ENCODE measurements at places on chromosomes 5 and 9. TPM values are rescaled to one million over a fixed set of nuclear protein-coding genes. Genes with fewer than 3 reads are reported as not detected.

GRCh38 chr9:445033-445432 is 230.4 kb downstream of the DOCK8 start:
- DNase-seq: no peak

GRCh38 chr5:128506643-128507042 is 31.4 kb downstream of the FBN2 start:
- DNase-seq: no peak

The SCGB3A2 gene
- 36.1 TPM for total RNA-seq

The FOXI1 gene
- not detected for total RNA-seq

The SARDH gene
- total RNA-seq: 10.4 TPM

The ADAMTSL2 gene
- total RNA-seq: 1.1 TPM

GRCh38 chr5:55720188-55720703 is 8.1 kb upstream of the SLC38A9 start:
- DNase-seq: no peak

- DNase-seq: no peak
Measured at GRCh38 chr5:14753292-14753691, 88.8 kb downstream of the OTULIN start.

The SYNPO gene
- total RNA-seq: 3.0 TPM

The SLIT3 gene
- 0.59 TPM for total RNA-seq

DNA sequence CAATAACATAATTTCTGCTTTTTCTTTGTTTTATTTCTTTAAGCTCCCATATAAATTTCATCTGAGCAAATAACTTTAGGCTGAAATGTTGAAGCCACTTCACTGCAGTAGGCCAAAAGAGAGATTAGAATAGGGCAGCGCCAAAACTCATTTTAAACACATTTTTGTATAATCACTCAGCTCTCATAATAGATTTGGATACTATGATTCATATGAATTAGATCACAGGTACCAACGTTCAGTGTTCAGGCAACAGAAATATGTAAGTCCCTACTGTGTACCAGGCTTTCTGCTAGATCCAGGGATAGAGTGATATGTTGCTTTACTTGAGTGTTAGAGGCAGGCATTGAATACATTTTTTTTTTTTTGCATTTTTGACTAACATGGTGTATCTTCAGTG is 370.5 kb downstream of the PTPRD start:
- no peak for DNase-seq

DNA sequence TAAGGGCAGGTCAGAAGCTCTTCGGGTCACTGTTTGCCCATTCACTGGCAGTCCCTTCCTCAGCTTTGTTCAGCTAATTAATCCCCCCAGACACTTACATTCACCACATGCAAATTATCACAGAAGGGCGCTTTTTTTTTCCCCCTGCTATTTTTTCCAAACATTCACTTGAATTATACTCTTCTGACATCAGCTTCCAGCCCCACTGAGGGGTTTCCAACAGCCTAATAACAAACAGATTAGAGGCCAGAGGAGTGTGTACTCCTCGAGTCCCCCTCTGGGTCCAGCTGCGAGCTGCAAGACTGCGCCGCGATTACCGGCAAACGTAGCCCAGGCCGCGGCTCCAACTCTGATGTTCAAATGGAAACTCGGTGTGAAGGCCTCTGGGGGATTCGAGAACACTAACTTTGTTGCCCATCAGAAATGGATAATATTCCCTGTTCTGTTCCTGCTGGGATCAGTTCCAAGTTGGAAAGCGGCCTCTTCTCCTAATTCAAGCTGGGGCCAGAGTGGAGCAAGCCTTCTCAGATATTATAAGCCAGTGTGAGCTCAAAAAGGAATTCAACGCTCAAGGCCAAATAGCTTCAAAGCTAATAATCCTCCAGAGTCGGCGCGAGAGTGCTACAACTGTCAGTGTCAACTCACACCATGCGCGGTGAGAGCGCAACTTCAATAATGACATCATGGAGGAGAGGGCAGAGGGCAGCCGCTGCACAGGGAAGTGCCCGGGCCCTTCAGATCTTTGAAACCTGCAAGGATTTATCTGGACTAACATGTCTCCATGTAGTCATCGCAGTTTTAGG is 560.8 kb downstream of the BNC2 start:
- DNase-seq: no peak

The RNF183 gene
- not detected for total RNA-seq

DNA sequence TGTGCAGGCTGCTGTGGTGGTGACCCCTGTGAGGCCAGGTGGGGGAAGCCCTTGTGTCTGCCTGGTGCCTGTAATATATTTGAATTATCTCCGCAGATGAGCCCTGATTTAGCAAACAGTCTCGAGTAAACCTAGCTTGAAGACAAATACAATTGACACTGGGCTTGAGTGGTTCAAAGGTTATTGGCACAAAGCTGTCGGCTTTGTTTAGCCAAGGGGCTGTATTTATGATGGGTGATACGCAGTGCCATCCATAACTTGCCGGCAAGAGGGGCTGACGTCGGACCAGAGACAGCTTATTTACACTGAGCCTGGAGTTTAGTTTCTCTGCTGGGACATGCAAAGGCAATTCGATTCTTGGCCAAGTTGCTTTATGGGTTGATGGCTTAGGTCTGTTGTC is 20.0 kb upstream of the PITX1 start:
- DNase-seq: no peak

The CNTNAP3 gene
- total RNA-seq: 8.3 TPM

GRCh38 chr5:66876266-66876807 is 280.1 kb downstream of the MAST4 start:
- DNase-seq: no peak

DNA sequence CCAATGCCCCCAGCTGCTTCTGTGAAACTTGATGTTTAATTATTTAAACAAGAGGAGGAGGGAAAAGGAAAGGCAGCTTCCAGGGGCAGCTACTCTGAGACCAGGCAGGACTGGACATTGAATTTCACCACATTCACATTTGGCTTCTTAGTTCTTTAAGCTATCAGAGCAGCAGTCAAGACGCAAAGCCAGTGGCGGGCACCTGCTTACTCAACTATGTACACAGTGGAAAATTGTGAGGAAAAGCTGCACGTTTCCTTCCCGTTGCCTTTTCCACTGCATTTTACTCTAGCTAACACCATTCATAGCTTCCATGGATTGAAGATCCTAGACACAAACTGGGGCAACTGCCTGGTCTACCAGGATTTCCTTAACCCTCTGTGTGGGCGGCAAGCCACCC is 200.3 kb downstream of the ERCC6L2 start:
- no peak for DNase-seq

DNA sequence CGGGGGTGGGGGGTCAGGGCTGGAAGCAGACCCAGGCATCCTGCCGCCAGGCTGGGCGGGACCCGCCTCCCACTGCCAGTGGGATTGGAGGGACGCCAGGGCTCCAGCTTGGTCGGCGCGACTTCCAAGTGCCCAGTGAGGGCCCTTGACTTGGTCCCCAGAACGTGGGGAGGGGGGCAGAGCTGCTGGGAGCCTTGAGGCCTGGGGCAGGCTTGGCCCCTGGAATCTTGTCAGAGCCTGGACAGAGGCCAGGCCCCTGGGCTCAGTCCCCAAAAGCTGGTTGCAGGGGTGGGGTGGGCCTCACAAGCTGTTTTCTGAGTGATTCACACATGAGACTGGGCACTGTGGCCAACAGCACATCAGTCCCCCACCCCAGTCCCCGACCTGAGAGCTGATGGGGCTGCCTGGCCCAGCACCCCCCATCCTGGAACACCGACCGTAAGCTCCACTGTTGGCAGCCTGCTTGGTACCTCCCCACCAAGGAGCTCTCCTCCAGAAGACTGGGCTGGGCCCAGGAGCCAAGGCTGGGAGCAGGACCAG is 526 bp downstream of the CLIC3 start:
- DNase-seq: no peak

The JADE2 gene
- total RNA-seq: 40.8 TPM

DNA sequence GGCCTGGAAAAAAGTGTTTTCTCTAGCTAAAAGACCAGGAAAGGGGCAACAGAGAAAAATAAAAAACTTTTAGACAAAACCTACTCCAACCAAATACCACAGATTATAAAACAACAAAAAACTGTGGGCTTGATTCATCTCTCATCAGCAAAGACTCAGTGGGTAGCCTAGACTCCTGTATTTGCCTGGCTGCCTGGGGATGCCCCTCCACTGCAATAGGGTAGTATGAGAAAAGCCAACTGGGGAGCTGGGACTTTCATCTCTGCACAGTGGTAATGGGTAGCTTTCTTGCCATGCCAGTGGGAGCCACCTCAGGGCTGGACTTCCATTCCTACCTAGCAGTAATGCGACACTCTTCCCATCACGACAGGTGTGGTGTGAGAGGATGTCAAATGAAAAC is 7.5 kb downstream of the ZNF484 start:
- no peak for DNase-seq

- no peak for DNase-seq
Measured at GRCh38 chr5:102796498-102796897, 41.4 kb downstream of the PAM start.

The PCA3 gene
- not detected for total RNA-seq

The PCDHGC3 gene
- total RNA-seq: 13.3 TPM

DNA sequence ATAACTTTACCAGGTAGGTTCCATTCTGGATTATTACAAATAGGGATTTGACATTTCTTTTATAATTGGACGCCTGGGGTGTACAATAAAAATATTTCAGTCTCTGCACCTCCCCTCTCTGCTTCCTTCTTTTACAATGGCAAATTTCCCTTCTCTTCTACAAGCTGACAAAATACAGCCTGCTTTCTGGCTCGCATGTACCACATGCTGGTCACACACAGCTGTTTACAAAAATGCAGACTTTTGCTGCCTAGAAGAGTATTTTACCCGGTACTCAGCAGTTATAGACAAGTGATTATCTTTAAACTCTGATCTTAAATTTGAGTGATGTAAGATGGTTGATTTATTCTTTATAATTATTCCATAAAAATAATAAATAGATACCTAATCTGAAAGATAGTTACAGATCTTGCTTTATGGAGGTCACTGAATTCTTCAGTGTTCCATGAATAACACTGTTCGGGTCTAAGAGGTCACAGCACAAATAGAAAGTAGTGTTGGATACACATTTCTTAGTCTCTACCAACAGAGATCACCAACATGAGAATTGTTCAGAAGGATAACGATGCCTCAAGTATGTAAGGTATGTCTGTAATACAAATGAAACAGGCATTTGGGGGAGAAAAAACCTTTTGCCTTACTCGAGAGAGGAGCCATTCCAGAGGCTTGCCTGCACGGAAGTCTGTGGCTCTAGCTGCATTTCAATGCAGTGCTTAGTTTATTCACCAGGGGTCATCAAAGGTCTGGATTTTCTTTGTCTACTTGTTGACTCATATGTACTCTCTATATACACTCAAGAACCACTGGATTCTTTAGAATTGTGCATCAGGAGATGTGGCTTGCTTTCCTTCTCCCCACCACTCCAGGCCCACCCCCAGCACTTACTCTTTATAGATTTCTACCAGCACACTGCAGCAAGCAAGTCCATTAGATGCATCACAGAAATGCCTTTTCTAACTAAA is 206.6 kb upstream of the RFX3 start:
- peak; percentile 84 for DNase-seq

- DNase-seq: peak; percentile 87
Measured at GRCh38 chr5:99010294-99010693, 81.5 kb upstream of the CHD1 start.

GRCh38 chr9:134406366-134407120 is 80.3 kb downstream of the RXRA start:
- DNase-seq: no peak

- peak; percentile 61 for DNase-seq
Measured at GRCh38 chr5:132437604-132438266, 52.8 kb downstream of the IRF1 start.

DNA sequence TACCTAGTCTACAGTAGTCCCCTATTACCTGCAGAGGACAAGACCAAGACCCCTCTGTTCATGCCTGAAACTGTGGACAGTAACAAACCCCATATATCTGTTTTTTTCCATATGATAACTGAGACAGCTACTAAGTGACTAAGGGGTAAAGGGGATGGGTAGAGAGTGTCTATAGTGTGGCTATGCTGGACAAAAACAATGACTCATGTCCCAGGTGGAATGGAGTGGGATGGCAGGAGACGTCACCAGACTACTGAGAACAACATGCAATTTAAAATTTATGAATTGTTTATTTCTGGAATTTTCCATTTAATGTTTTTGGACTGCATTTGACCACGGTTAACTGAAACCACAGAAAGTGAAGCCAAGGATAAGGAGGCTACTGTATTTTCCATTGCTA is 171.8 kb downstream of the AGTPBP1 start:
- no peak for DNase-seq

- DNase-seq: no peak
Measured at GRCh38 chr5:69517763-69518212, 25.2 kb downstream of the OCLN start.

DNA sequence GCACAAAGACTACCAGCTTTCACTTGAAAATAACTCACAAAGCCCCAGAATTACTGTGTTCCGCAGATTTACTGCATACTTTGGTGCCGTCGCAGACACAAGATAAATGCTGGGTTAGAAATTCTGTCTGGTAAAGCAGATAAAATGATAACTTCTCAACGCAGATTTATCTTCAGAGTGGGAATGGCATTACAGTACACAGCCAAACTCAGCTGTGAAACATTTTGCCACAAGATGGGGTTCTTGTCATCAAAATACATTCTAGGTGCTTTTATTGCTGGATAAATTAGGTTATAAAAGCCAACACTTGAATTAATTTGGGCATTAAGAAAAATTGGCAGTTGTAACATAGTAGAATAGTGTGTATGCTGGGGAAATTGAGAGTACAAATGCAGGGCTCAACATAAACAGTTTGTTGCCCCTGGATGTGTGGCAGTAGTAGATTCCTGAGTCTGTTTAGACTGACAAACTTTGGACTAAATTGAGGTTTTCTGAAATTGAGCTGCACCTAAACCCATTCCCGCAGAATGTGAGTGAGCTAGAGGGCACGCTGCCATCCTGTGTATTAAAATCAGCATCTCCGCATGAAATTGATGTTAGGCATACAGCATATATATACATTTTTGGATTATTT is 61.1 kb downstream of the LMNB1 start:
- DNase-seq: no peak

DNA sequence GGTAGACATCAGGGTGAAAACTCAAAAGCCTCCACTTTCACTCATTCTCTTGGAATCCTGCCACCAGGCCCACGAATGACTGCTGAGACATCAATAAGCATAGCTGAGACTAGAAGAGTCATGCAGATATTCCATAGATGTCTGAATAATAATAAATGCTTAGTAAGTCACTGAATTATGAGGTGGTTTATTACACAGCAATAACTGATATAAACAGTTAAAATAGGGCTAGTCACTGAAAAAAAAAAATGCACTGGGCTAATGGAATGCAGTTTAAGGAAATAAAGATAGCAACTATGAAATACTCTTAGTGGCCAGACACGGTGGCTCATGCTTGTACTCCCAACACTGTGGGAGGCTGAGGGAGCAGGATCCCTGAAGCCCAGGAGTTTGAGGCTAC is 262.8 kb upstream of the CDH6 start:
- no peak for DNase-seq

The LCNL1 gene
- not detected for total RNA-seq

GRCh38 chr5:5295351-5295750 is 127.1 kb upstream of the ICE1 start:
- no peak for DNase-seq
